Activated CD4-positive, alpha-beta T cell treated with anti-CD3 and anti-CD28 coated beads, Interleukin-2, amount 50 U/mL, for 4 hours (primary cell): ENCODE measurements at places on chromosomes 1 and 21.

DNA sequence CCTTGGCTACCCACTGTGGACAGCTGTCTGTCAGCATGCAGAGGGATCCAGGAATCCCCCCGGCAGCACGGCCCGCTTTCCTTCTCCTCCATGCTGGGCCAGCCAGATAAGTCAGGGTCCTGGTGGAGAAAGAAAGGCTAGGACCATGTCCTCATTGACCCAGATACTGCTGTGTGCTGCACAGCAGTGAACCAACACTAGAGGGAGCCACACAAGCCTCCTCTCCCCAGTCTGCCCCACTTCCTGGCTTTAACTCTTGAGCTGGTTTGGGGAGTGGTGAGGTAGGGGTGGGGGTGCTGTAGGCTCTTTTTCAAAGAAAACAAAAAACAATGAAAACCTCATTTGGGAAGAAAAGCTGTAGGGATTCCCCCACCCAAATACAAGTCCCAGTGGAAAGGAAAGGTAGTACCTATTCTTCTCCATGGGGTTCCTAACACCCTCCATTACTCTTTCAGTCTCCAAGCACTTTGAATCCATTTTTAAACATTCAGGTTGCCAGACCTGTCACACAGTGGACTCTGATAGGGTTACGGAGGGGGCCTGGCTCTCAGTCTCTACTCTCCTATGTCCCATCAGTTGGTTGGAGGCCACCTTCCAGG is 84.9 kb upstream of the CD1D start:
- no peak for DNase-seq

GRCh38 chr1:89310505-89310904 is 37.8 kb upstream of the GBP5 start:
- DNase-seq = no peak

DNA sequence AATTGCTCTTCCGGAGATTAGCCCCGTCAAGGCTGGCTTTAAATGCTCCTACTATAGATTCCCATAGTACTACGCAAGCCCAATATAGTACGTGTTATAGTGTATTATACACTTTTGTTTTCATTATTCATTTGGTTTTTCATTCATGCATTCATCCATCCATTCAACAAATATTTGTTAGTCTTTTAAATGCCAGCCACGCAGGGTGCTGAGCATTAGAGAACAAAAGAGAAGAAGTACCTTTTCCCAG is 513 bp upstream of the RAB3GAP2 start:
- DNase-seq = no peak

DNA sequence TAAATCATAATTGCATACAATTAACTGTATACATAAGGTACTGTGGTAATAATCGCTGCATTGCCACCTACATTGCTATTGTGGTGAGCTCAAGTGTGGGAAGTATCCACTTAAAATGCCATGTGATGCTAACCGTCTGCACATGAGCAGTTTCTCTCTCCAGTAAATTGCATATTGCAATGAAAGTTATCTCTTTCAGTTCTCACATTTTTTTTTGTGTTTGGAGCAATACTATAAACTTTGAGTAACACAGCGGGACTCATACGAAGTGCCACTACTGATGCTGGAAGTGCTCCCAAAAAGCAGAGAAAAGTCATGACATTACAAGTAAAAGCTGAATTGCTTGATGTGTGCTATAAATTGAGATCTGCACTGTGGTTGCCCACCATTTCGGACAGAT is 38.5 kb downstream of the DISC1 start:
- DNase-seq = no peak

GRCh38 chr1:22290611-22291010 is 147.7 kb upstream of the WNT4 start:
- DNase-seq = no peak

GRCh38 chr21:34846601-34847112 is 177.9 kb downstream of the CLIC6 start:
- no peak for DNase-seq

- DNase-seq = no peak
These were observed 681.1 kb downstream of the LTN1 start for GRCh38 chr21:28311411-28312190.

DNA sequence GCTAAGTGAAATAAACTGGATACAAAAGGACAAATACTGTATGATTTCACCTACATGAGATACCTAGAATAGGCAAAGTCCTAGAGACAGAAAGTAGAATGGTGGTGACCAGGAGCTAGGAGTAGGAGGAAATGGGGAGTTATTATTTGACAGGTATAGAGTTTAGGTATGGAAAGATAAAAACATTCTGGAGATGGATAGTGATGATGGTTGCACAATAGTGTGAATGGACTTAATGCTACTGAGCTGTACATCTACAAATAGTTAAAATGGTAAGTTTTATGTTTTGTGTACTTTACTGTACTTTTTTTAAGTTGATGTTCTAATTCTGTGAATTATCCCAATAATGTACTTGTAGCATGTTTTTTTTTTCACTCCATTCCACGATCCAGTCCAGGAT is 59.5 kb upstream of the RALGPS2 start:
- no peak for DNase-seq

- DNase-seq = no peak
These were observed 25.0 kb downstream of the RIMS3 start for GRCh38 chr1:40640314-40641076.

GRCh38 chr1:65440322-65440900 is 19.9 kb downstream of the LEPR start:
- no peak for DNase-seq

DNA sequence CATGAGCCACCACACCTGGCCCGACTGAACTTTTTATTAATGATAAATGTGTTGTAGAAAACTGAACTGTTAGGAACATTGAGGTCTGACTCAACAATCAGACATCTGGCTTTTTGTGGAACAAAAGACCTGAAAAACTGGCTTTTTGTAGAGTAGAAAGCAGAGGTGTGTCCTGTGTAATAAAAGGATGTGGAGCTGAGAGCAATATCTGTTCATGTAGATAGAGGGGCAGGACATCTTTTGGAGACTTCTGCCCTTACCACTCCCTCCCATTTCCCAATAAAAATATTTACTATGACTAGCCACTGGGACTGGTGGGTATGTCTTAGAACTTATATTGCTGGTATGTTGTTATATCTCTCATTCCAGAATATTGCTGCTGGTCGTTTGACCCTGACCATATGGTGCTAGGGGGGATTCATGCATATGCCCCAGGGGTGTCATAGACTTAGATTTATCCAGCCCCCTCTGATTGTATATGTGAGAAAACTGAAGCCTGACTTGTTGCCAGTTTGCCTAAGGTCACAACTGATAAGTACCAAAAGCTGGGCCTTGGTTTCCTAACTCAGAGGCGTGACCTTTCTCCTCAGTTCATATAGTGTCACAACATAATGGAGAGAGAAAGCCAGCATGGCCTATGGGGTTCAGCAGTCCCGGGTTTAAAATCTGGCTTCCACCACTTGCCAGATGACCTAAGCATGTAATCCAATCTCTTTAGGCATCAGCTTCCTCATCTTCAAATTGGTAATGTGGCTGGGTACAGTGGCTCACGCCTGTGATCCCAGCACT is 33.5 kb upstream of the PIGV start:
- no peak for DNase-seq
